ENCODE measurements at places on chromosomes 16 and 17. TPM values are rescaled to one million over a fixed set of nuclear protein-coding genes. Genes with fewer than 3 reads are reported as not detected.

Gene PRSS33
- total RNA-seq, result not detected

Gene CCL2
- 17.3 TPM for total RNA-seq

Gene SOST
- not detected for total RNA-seq

Gene NRN1L
- not detected for total RNA-seq

Gene ENPP7
- total RNA-seq, result not detected

Gene TP53TG3
- not detected for total RNA-seq

Gene SPNS3
- total RNA-seq, result not detected

Measured in SJSA1 (cell line).